ENCODE measurements at places on chromosomes 5 and 9. TPM values are rescaled to one million over a fixed set of nuclear protein-coding genes. Genes with fewer than 3 reads are reported as not detected.
A peak's percentile ranks its signal among the peaks of the same experiment; 100 is the strongest.

Gene MZB1
- 0.73 TPM for polyA plus RNA-seq

DNA sequence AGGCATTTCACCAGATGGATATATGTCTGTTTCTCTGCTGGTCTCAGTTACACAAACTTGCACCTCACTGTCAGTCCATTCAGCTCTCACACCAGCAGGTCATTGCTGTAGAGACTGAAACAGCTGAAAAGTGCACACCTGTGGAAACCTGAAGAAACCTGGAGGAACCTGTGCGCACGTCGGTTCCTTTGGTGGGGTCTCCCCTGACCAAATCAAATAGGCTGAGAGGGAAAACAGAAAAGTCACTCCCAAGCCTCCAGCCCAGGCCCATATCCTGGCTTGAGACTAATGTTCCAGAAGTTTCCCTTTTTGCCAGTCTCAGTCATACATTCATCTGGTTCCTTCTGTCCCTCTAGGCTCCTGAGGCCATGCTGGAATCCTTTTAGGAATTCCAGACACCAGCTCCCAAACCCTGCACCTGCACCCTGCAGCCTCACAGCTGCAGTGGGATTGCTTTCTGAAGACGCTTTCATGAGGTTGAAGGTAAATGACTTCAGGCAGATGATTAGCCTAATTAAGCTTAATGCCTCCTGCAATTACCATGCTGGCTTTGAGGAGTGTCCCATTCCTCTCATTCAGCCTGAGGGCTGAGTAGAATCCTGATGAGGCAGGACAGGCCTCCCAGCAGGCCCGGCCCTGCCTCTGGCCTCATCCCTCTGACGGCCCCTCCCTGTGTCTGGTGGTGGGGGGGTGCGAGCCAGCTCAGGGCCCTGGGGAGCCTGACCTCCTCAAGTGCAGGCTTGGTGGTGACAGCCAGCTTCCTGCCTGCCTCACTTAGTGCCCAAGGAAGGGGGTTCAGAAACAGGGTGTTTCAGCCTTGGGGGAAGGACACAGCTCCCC, 24.3 kb upstream of the CXCL14 start:
- DNase-seq = no peak

- no peak for DNase-seq
Observed at GRCh38 chr9:18238254-18238653, 235.7 kb upstream of the ADAMTSL1 start.

- no peak for DNase-seq
Observed at GRCh38 chr5:178372142-178372571, 139.6 kb upstream of the PHYKPL start.

GRCh38 chr5:10695055-10695649, 65.9 kb downstream of the DAP start:
- DNase-seq = peak; percentile 61

Measured in left renal cortex interstitium (tissue), 4 donors.